CD8-positive, alpha-beta T cell (primary cell): ENCODE measurements at places on chromosomes 3 and 15. TPM values are rescaled to one million over a fixed set of nuclear protein-coding genes. Genes with fewer than 3 reads are reported as not detected.

GRCh38 chr3:152508705-152509104 lies 240.0 kb downstream of the MBNL1 start:
- DNase-seq = no peak

Gene IGF2BP2
- total RNA-seq = not detected

DNA sequence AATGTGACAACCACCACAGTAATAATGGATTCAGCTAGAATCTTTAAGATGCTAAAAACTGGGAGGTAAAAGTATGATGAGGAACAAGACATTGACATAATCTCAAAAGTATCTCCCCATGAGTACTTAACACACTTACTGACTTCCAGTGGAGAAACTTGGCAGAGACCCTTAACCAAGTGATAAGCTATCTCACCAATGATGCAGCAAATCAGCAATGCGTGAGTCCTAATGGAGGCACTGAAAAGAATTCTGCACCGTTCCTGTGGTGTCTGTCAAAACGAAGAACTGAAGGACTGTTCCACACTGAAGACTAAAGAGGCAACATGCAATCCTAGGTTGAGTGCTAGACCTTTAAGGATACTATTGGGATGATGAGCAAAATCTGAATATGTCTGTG lies 67.9 kb upstream of the OCA2 start:
- DNase-seq = no peak

DNA sequence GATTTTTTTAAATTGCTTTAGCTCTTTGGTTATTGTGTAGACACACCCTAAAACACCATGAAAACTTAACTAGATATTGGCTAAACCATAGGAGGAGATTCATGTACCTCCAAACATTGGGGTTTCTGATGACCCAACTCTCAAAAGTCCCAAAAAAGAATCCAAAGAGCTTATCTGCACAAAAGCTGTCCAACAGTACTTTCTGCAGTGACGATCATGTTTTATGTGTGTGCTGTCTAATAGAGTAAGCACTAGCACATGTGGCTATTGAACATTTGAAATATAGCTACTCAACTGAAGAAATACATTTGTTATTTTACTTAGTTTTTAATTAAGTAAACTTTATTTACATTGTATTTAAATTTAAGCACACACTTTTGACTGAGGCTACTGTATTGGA lies 818.2 kb upstream of the LMCD1 start:
- DNase-seq = no peak

Gene GPR149
- total RNA-seq = not detected

Gene ARPIN
- not detected for total RNA-seq

- DNase-seq = no peak
Observed at GRCh38 chr3:158430448-158430847, 140.5 kb upstream of the MLF1 start.

Gene TMEM266
- total RNA-seq = not detected

DNA sequence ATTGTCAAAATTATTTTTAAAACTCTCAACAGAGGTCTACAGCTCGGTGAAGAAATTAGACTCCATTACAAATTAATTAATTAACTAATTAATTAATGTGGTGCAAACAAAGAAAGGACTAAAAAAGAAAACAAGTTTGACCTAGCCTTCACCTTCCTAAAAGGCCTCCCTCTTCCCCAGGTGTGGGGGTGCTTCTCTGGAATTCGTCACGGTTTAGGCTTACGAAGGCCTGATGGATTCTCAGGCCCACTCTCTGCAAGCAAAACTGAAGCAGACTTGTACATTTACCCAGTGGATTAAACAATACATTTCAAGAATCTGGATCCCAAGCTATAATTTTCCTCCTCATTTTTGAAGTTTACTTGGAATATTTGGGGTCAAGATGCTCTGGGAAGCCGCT lies 88.6 kb downstream of the TM4SF4 start:
- no peak for DNase-seq

- no peak for DNase-seq
Observed at GRCh38 chr15:43135351-43135750, 2.0 kb downstream of the TMEM62 start.

Gene CLDN18
- total RNA-seq = not detected

Gene KNG1
- not detected for total RNA-seq

GRCh38 chr15:86840996-86841395 lies 761.3 kb downstream of the AGBL1 start:
- DNase-seq = no peak

DNA sequence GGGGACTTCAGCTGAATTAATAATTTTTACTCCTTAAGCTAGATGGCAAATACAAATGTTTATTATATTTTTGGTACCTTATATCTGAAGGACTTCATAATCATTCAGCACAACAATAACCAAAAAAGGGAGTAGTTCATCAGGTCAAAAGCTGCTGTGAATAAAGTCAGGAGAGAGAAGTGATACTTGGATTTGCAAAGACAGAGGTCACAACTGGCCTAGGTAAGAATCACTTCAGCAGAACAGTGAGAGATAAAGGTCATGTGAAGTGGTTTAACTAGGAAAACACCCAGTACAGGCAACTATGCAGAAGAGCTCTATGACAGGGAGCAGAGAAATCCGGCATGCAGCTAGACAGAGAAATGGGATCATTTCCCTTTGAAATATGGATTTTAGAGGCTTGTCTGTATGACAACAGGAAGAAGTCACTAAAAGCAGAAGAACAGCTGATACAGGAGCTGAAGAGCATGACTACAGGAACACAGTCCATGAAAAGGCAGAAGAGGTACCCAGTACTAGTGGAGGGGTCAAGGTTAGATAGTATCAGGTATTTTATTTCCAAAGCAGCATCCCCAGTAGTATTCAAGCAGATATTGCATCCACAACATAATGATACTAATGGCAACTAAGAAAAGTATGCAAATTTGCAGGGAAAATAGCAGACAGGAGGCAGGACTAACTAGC lies 25.7 kb downstream of the ZMAT3 start:
- DNase-seq = no peak

DNA sequence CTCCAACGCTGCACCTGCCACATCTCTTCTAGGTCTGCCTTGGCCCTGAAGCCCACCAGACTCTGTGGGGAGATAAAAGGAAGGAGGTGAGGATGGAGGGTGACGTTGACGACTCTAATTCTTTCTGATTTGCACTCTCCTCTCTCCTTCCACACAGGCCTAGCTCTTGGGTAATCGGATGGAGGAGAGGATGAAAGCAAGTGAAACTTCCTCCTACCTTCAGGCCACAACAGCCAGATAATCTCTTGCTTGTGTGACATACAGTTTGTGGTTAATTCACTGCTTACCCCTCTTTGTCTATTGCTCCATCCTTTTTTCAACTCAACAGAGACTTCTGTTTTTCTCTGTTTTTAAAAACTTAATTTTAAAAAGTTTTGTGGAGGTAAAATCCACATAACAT lies 208.1 kb downstream of the SV2B start:
- DNase-seq = no peak

- no peak for DNase-seq
Observed at GRCh38 chr15:94457661-94458060, 226.3 kb downstream of the MCTP2 start.

- no peak for DNase-seq
Observed at GRCh38 chr15:61479613-61480012, 250.5 kb upstream of the RORA start.

DNA sequence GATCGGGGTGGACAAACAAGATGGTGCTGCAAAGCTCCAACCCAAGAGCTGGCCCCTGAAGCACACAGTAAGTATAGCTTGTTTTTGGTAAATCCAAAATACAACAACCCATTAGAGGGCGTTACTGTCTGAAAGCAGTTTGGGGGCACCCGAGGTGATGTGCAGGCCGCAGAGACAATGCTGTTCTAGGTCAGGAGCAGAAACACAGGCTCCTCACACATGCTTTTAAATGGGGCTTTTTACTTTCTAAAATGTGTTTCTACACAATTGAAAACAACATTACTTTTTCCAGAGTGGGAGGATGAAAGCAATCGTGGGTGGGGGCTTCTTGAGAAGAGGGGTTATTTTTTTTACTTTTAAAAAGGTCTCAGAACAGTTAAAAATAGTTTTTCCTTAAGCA lies 1029.3 kb upstream of the CFAP20DC start:
- DNase-seq = peak; percentile 11

- DNase-seq = no peak
Observed at GRCh38 chr15:76663529-76663928, 241.6 kb downstream of the SCAPER start.

DNA sequence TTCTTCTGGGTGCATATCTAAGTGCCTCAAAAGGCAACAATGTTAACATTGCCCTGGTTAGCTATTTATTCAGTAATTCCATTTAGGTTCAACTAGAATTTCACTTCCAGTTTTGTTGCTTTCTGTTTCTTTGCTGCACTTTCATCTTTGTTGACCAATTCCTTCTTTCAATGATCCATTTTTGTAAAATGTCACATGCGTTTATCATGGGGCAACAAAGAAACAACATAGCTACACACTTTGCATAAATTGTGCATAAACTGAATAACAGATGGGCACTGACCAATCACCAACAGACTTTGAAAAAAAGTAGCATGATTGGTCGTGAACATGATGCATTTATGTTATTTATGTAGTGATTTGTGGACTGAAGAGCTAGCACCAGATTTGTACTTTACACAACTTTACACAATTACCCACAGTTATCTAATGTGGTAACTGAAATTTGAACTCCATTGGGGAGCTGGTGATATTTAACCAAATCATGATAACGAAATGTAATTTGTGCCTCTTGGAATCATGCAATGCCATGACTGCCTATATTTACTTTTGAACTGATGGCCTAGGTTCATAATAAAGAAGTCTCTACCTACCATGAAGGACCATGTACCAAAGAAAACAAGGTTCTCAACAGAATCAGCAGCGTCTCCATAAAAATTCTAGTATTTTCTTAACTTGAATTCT lies 7.1 kb upstream of the CPOX start:
- no peak for DNase-seq

DNA sequence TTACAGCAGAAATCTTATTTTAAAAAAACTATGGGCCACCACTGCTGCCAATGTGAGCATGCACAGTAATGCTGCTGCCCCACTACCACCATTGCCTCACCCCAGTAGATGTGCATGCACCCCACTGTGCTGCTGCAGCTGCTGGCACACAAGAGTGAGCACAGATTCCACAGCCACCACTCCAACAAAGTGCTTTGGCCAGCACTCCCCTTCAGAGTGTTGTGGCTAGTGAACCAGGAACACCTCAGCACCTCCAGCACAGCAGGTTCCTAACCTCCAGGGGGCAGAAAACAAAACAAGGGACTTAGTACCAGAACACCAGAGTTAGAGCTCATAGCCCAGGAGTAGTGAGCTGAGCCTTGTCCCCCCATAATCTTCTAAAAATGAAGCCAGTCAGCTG lies 629.6 kb downstream of the PYDC2 start:
- DNase-seq = no peak

Gene CPNE9
- not detected for total RNA-seq

DNA sequence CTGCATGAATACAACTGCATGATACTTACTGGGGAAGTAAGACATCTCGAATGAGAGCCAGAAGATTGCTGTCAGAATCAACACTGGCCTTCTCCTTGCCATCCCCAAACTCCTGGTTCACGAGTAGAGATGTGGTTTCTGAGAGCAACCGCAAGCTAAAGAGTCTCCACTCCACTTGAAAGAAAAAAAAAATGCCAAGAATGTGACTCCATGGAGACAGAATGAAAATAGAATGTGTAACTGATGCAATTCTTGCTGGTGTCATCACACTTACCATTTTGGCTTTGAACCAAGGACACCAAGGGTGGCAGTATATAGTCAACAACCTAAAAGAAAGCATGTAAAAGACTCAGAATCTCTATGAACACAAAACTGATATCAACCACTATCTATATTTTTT lies 280.4 kb downstream of the ULK4 start:
- no peak for DNase-seq

Gene HIGD2B
- total RNA-seq = 0.27 TPM

DNA sequence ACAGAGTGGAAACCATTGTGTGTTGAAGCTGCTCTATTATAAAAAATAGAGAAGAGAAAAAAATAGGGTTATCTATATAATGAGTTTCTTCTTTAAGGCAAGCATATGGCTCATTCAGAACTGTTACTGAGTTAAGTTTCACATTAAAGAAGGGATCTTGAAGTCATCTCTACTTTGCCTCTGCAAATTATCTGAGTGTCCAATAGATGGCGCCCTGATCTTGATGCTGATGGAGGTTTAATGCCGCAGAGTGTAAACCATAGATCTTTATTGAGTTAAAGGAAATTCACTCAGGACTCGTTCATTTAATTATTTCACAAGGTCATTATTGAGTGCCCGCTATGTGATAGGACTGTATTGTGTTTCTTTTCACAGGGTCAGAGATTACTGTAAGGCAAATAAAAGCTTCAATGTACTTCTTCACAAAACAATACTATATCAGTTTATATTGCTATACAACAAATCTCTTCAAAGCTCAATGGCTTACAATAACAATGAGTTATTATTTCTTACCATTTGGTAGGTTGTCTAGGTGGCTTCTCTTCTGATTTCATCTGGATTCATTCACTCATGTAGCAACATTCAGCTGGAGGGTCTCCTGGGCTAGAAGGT lies 171.4 kb downstream of the NSUN3 start:
- no peak for DNase-seq

Gene PPP4R2
- total RNA-seq = 77.7 TPM

Gene PAQR9
- total RNA-seq = not detected

GRCh38 chr3:15787941-15788340 lies 9.8 kb downstream of the ANKRD28 start:
- DNase-seq = no peak
